ENCODE measurements at places on chromosomes 1 and 21.

- DNase-seq = no peak
These were observed 35.2 kb upstream of the MAB21L3 start for GRCh38 chr1:116075990-116076389.

DNA sequence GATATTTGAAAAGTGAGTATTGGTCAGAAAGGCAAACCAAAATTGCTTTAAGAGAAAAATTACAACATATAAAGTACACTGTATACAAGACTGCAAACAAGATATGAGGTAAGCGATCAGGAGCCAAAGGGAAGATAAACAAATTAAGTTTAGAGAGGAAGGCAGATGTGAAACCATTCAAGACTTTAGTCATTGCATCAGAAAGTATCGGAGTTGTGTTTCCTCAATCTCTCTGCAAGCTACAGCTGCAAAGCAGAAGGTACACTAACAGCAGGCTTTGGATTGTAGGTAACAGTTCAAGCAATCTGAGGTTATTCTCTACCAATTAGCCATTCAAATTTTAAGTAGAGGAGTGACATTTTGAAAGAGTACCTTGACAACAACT is 21.3 kb upstream of the TLCD4 start:
- DNase-seq = no peak

DNA sequence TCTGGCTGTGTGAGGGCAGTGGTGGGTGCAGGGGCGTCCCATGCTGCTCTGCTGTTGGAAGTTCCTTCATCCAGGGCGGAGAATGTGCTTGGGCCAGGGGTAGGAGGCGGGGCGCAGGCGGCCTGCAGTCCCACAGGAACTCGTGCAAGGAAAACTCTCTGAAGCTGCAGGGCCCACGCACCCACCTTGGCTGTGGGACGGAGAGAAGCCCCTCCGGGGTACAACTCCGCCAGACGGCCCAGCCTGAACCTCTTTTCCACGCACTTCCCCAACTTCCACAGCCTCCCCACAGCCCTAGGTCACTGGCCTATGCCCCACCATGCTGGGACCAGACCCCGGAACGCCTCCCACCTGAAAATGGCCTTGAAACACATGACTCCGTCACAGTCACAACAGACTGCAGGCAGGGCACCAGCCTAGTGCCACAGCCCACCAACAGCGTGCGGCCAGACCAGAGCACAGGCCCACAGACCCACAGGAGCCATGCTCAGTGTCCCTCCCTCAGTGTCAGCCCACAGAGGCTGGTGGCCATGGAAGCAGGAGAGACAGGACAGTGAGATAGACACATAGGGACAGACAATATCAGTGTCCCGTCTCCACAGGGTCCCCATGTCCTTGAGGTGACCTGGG is 47.8 kb downstream of the WNT9A start:
- no peak for DNase-seq

- DNase-seq = no peak
These were observed 206.3 kb upstream of the NR5A2 start for GRCh38 chr1:199821029-199821779.

DNA sequence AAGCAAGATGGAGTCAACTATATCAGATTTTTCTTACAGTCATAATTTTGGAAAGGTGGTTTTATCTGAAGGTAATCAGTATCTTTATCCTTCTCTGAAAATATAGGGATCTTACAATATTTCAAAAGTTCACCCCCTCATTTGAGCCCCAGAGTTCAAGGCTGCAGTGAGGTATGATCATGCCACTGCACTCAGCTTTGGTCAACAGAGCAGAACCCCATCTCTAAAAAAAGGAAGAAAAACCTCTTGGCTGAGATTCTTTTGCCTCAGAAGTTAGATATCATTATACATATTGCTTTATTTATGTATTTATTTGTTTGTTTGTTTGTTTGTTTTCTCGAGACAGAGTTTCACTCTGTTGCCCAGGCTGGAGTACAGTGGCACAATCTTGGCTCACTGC is 11.5 kb upstream of the RBBP5 start:
- DNase-seq = no peak

DNA sequence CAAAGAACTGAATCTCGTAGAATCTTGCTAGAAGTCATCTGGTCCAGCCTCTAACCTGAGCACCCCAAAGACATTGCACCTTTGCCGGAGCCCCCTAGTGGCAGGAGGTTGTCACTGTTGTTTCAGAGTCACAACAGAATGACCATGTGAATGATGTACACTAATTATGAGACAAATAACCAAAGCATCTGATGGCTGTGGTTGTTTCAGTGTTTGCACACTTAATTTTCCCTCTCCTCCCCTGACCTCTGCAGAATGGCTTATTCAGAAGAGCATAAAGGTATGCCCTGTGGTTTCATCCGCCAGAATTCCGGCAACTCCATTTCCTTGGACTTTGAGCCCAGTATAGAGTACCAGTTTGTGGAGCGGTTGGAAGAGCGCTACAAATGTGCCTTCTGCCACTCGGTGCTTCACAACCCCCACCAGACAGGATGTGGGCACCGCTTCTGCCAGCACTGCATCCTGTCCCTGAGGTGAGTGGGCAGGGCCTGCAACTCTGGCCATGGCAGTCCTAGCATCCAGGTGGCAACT is 26.4 kb downstream of the TRAF5 start:
- no peak for DNase-seq

- no peak for DNase-seq
These were observed 33.1 kb upstream of the ETS2 start for GRCh38 chr21:38772646-38773045.

DNA sequence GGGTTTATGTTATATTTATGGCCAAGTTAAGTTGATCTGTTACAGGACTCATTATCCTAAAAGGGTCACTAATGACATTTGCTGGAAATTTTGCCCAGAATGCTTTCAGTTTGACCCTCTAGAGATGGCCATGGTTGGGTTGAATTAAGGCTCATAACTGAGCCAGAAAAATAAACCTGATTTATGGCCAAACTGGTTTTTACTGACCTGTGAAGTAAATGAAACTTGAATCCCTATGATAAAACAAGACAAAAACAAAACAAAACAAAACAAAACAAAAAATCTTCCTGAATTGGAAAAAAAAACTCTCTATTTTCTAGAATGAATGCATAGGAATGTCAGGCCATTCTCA is 72.5 kb upstream of the CLDN14 start:
- DNase-seq = no peak

Measured in T-helper 2 cell (primary cell).